ENCODE measurements at places on chromosomes 7 and 10.

DNA sequence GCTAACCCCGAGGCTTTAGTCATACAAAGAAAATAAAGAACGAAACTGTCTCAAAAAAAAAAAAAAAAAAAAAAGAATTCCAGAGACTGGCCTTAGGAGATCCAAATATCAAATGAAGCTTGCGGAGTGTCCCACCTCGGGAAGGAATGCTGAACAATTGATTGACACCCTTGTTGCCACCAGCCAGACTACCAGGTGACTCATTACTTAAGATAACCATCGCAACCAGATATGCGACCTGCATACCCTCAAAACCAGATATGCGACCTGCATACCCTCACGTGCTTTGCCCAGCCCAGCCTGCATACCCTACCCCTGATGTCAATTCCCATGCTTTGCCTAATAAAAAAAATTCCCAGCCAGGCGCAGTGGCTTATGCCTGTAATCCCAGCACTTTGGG, 2.7 kb upstream of the PRKRIP1 start:
- no peak for DNase-seq

DNA sequence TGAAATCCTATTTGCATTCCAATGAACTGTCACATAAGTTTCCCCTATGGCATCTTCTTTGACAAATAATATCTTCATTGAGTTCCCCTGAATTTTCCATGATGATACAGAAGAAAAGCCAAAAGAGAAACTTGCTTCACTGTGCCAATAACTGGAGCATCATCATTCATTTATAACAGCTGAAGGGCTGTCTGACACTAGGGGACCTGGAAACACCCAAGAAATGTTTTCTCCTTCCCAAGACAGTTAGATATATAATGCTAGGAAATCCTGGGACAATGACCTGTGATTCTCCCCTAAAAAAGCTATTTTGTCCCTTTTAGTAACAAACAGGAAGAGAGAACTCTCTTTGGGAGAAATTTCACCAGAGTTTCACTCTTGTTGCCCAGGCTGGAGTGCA, 133.6 kb downstream of the SEMA3C start:
- DNase-seq = no peak

DNA sequence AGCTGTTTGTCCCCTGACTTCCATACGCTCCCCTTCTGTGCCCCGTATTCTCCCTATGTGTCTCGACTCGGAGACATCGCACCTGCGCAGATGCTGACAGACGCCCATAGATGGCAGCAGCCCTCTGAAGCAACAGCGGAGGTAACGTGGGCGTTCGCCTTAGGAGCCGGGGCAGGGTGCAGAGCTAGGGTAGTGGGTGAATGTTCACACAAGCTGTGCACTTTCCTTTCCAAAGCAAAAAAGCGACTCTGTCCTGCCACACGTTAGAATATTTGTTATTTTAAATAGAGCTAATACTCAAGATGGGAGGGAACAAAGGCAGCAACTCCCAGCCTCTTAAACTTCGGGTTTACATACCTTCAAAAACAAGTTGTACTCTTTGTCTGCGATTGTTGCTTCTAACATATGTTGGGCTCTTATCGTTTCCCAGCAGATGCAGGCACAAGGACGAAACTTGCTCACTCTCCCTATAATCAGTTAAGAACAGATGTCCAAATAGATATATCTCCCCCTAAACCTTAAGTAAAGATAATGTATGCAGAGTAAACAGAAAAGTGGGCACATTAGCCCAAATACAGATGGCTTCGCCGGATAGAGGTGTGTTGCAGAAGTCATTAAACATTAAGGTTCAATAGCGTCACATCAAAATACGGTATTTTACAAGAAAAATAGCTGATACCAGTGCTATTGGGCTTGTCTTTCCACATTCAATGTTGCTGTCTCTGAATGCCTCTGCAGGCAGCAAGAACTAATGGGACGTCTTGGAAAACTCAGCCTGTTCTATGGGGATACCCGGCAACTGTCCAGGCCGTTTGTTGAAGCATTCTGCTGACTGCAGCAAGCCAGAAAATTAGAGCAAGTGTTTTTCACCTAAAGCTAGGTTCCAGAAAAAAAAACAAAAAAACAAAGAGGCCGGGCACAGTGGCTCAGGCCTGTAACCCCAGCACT, 340.3 kb upstream of the PRKCQ start:
- no peak for DNase-seq

GRCh38 chr10:11115337-11115736, 97.7 kb downstream of the CELF2 start:
- no peak for DNase-seq

DNA sequence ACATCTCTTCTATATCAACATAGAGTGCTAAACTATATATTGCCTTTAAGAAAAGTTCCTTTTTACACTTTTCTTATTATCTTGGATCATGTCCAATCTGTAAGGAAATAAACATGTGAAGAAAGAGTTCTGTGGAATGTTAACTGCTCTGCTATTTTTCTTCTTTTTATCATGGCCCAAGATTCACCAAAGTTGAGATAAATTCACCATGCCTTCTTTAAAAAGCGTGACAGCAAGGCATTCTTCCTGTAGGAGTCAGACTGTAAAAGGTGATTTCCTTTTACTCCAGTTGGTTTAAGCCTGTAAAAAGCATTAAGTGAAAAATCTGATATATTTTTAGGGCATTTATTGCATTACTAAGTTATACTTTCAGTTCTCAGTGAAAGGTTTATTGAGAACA, 165.7 kb upstream of the FZD1 start:
- no peak for DNase-seq

GRCh38 chr7:149624006-149624405, 126.4 kb upstream of the ZNF746 start:
- no peak for DNase-seq

DNA sequence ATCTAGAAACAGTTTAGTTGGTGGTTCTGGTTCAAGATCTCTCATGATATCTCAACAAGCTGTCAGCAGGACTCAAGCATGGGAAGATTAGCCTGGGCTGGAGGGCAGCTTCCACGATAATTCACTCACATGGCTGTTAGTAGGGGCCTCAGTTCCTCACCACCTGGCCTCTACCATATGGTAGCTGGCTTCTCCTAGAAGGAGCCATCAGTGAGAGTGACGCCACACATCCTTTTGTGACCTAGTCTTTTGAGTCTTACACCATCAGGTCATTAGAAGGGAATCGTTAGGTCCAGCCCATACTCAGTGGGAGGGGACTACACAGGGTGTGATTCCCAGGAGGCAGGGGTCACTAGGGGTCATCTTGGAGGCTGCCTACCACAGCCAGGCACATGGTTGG, 239.3 kb upstream of the PLPP4 start:
- DNase-seq = no peak

GRCh38 chr7:51316666-51317581, at the start of gene COBL:
Gene COBL (minus strand): TSS chr7:51316809. CDS start chr7:51316633, 176 bp downstream.
- no peak for DNase-seq

DNA sequence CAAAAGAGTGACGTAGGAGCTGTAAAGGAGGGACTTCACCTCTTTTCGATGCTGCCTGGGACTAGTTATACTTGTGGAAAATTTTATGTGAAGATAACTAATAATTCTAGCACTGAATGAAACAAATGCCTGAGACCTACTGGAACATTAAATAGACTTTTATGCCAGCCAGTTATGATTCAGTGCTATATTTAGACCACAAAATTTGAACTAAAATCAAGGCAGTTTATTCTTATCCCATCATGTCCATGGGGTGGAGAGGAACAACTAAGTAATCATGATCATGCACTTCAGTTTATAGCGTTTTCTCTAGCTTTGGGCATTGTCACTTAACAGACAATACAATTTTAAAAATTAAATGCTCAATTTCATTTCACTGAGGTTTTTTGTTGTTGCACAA, 76.7 kb downstream of the ZEB1 start:
- no peak for DNase-seq

GRCh38 chr7:106592282-106593027, 68.5 kb downstream of the CCDC71L start:
- no peak for DNase-seq

DNA sequence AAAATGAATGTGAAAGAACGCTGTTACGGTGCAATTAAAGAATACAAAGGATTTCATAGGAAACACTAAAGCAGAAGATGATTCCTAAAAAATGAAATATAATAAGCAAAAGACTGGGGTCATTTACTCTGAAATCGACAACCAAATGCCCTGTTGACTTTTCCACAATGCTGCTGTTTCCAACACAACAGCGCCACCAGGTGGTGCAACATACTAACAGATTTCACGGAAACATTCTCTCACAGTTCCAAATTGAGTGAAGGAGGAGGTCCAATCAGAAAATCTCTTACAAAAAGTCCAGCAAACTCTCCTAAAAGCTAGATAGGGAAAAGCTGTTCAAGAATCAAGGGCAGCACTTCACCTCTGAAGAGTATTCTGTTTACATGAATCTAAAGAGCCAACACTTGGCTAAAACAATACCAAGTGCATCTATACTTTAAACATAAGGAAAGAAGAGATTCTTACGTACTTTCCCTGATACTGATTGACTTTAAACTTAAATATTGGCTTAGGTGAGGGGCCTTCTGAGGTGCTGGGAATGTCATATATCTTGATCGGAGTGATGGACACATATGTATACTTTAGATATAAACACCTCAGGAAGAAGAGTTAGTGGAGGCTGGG, 55.9 kb downstream of the UPF2 start:
- DNase-seq = peak; percentile 53

- no peak for DNase-seq
Measured at GRCh38 chr7:133124974-133125373, 43.1 kb upstream of the CHCHD3 start.

GRCh38 chr10:104325436-104326435, 12.5 kb downstream of the ITPRIP start:
- no peak for DNase-seq
